ENCODE measurements at places on chromosomes 5 and 9. TPM values are rescaled to one million over a fixed set of nuclear protein-coding genes. Genes with fewer than 3 reads are reported as not detected.

The N4BP3 gene
- polyA plus RNA-seq: 4.7 TPM

The SPINK5 gene
- polyA plus RNA-seq: 0.11 TPM

The MAMDC4 gene
- 10.8 TPM for polyA plus RNA-seq

The CDC20B gene
- polyA plus RNA-seq: not detected

The WNK2 gene
- polyA plus RNA-seq: 1.8 TPM

The KIAA1958 gene
- polyA plus RNA-seq: 5.9 TPM

The PCDHB16 gene
- not detected for polyA plus RNA-seq

The AP3S1 gene
- polyA plus RNA-seq: 86.1 TPM

The GTF2H2C gene
- polyA plus RNA-seq: 71.3 TPM

The ELOVL7 gene
- 6.9 TPM for polyA plus RNA-seq

GRCh38 chr9:35548571-35548970 lies 56.5 kb upstream of the TESK1 start:
- no peak overlapping the region for H3K27ac ChIP-seq
- no peak for DNase-seq
- no peaks in the 10 kb centered on the region for H3K27me3 ChIP-seq
- peaks cover 5% of the 10 kb centered on the region for H3K36me3 ChIP-seq

- H3K27ac ChIP-seq: no peak overlapping the region
- H3K27me3 ChIP-seq: no peaks in the 10 kb centered on the region
- no peak overlapping the region for H3K4me3 ChIP-seq
- H3K36me3 ChIP-seq: no peaks in the 10 kb centered on the region
- DNase-seq: peak; percentile 37
Measured at GRCh38 chr9:100602342-100602801, 24.5 kb downstream of the CAVIN4 start.

- H3K27ac ChIP-seq: no peak overlapping the region
- no peaks in the 10 kb centered on the region for H3K36me3 ChIP-seq
- no peak overlapping the region for H3K4me3 ChIP-seq
- no peaks in the 10 kb centered on the region for H3K27me3 ChIP-seq
- no peaks in the 10 kb centered on the region for H3K4me1 ChIP-seq
- DNase-seq: no peak
Measured at GRCh38 chr9:114371973-114372917, 15.5 kb downstream of the AKNA start.

GRCh38 chr5:151243564-151243963 lies 9.4 kb upstream of the GM2A start:
- peaks cover under 1% of the 10 kb centered on the region for H3K4me1 ChIP-seq
- DNase-seq: no peak
- no peak overlapping the region for H3K4me3 ChIP-seq

DNA sequence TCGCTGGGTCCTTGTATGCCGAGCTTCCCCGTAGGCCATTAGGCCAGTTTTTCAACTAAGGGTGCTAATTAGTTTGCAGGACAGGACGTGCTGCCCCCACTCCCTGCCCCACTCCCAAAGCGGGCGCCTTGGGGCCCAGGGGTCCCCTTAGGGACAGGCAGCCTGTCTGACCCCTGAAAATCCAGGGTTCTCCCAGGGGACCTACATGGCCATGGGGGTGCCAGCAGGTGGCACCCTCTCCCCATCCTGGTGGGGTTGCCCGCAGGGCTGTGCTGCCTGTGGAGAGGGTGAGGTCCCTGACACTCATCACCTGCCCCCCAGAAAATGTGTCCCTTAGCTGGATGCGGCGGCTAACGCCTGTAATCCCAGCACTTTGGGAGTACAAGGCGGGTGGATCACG lies 8.5 kb upstream of the CCDC187 start:
- no peak overlapping the region for H3K4me3 ChIP-seq
- H3K27ac ChIP-seq: no peak overlapping the region
- H3K36me3 ChIP-seq: no peaks in the 10 kb centered on the region
- H3K27me3 ChIP-seq: no peaks in the 10 kb centered on the region
- DNase-seq: peak; percentile 58
- peaks cover 32% of the 10 kb centered on the region for H3K4me1 ChIP-seq

DNA sequence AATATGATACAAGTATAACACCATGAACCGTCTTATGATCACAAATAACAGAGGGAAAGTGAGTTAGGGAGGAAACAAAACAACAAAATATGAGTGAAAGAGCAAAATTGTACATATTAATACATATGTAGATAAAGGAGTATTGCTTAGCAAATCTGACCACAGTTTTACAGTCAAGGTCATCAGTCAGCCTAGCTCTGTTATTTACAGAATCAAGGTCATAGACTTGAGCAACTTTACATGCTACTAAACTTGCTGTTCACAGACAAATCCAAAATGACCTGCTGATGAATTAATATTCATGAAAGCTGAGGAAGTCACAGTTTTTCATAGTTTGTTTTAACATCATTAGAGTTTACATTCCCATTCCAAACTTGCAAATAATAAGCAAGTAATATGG lies 1387.7 kb upstream of the ACO1 start:
- no peak overlapping the region for H3K4me3 ChIP-seq
- no peaks in the 10 kb centered on the region for H3K4me1 ChIP-seq
- no peak for DNase-seq
- H3K36me3 ChIP-seq: no peaks in the 10 kb centered on the region
- no peaks in the 10 kb centered on the region for H3K27me3 ChIP-seq
- no peak overlapping the region for H3K27ac ChIP-seq

- H3K27ac ChIP-seq: no peak overlapping the region
- no peaks in the 10 kb centered on the region for H3K4me1 ChIP-seq
- no peak for DNase-seq
- no peak overlapping the region for H3K4me3 ChIP-seq
- H3K36me3 ChIP-seq: no peaks in the 10 kb centered on the region
Measured at GRCh38 chr9:84667571-84668195, 1.8 kb upstream of the NTRK2 start.

GRCh38 chr5:92504346-92504745 lies 1076.7 kb downstream of the NR2F1-AS1 start:
- H3K36me3 ChIP-seq: no peaks in the 10 kb centered on the region
- no peak overlapping the region for H3K27ac ChIP-seq
- H3K27me3 ChIP-seq: no peaks in the 10 kb centered on the region
- H3K4me3 ChIP-seq: no peak overlapping the region
- no peak for DNase-seq

- H3K27me3 ChIP-seq: no peaks in the 10 kb centered on the region
- peak; percentile 49 for DNase-seq
- no peak overlapping the region for H3K4me3 ChIP-seq
- H3K36me3 ChIP-seq: no peaks in the 10 kb centered on the region
Measured at GRCh38 chr5:44536650-44537260, 147.5 kb upstream of the FGF10 start.

- H3K4me3 ChIP-seq: no peak overlapping the region
- DNase-seq: no peak
- H3K36me3 ChIP-seq: peaks cover 25% of the 10 kb centered on the region
- H3K27me3 ChIP-seq: no peaks in the 10 kb centered on the region
- no peaks in the 10 kb centered on the region for H3K4me1 ChIP-seq
Measured at GRCh38 chr5:94707359-94707758, 88.9 kb downstream of the SLF1 start.

DNA sequence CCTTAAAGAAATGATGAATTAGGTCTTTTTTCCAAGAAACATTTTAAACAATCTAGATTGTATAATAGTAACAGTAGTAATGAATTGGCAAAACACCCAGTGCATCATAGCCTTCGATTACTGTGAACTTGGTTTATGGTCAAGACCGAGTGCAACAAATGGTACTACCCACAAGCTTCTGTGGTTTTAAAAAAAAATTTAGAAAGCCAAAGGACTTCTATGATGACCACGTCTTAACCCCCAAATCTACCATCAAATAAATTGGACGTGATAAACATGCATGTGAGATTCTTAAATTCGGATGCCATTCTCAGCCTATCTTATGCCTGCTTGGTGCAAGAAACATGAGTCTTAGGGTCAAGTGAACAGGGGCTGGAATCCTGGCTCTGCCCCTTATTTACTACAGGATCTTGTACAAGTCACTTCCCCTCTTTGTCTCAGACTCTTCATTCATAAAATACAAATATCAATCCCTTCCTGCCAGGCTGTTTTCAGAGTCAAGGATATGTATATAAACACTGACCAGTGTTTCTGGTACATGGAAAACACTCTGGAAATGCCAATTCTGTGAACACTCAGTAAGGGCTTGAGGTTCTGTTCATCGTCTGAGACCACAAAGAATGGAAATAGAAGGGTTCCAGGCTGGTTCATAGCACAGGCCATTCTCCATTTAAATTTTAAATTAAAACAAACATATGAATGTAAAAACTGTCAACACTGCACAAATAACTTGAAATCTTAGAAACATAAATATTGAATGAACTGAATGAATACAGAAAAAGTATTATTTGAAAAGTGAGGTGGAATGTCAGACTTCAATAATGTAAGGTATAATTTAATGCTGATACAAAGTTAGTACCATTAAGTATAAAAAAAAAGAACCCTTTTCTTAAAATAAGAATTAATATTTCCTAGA lies 107.8 kb downstream of the NR6A1 start:
- no peaks in the 10 kb centered on the region for H3K4me1 ChIP-seq
- no peaks in the 10 kb centered on the region for H3K36me3 ChIP-seq
- H3K27me3 ChIP-seq: no peaks in the 10 kb centered on the region

- no peak for DNase-seq
- H3K4me1 ChIP-seq: peaks cover 4% of the 10 kb centered on the region
- no peak overlapping the region for H3K27ac ChIP-seq
- no peak overlapping the region for H3K4me3 ChIP-seq
- H3K27me3 ChIP-seq: peaks cover 10% of the 10 kb centered on the region
Measured at GRCh38 chr9:107933097-107933496, 443.5 kb upstream of the KLF4 start.

- H3K4me1 ChIP-seq: no peaks in the 10 kb centered on the region
- DNase-seq: no peak
- no peaks in the 10 kb centered on the region for H3K27me3 ChIP-seq
Measured at GRCh38 chr5:51684794-51685355, 301.6 kb downstream of the ISL1 start.

DNA sequence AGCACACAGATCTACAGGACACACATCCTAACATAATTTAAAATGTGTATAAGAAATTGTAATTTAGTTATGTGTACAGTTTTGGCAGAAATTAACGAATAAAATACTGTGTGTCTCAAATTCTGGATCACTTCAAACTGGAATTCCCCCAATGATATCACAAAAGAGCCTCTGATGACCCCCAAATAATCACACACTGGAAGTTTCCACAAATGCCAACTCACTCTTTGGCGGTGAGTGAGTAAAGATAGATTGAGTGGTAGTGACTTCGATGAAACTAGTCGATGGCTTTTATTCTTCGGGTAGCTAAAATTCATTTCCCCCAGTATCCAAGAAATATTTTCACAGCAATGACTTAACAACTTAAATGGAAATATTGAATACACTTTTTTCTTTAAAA lies 2.2 kb downstream of the ZNF366 start:
- H3K36me3 ChIP-seq: no peaks in the 10 kb centered on the region
- H3K4me3 ChIP-seq: no peak overlapping the region

- H3K27ac ChIP-seq: no peak overlapping the region
- H3K4me3 ChIP-seq: no peak overlapping the region
- no peaks in the 10 kb centered on the region for H3K27me3 ChIP-seq
- no peaks in the 10 kb centered on the region for H3K36me3 ChIP-seq
- H3K4me1 ChIP-seq: no peaks in the 10 kb centered on the region
Measured at GRCh38 chr5:167634432-167634831, 657.0 kb upstream of the WWC1 start.

- no peak overlapping the region for H3K27ac ChIP-seq
- no peaks in the 10 kb centered on the region for H3K36me3 ChIP-seq
- H3K4me3 ChIP-seq: no peak overlapping the region
- H3K27me3 ChIP-seq: peaks cover 6% of the 10 kb centered on the region
- DNase-seq: no peak
- no peaks in the 10 kb centered on the region for H3K4me1 ChIP-seq
Measured at GRCh38 chr9:36866840-36867239, 167.2 kb downstream of the PAX5 start.

GRCh38 chr9:70617033-70617828 lies 202.8 kb upstream of the KLF9 start:
- H3K4me3 ChIP-seq: no peak overlapping the region
- DNase-seq: no peak
- no peaks in the 10 kb centered on the region for H3K4me1 ChIP-seq
- no peaks in the 10 kb centered on the region for H3K36me3 ChIP-seq

GRCh38 chr5:109016300-109016699 lies 268.6 kb downstream of the FER start:
- no peak overlapping the region for H3K4me3 ChIP-seq
- H3K27ac ChIP-seq: no peak overlapping the region
- H3K36me3 ChIP-seq: no peaks in the 10 kb centered on the region
- no peaks in the 10 kb centered on the region for H3K4me1 ChIP-seq

- no peaks in the 10 kb centered on the region for H3K27me3 ChIP-seq
- no peaks in the 10 kb centered on the region for H3K4me1 ChIP-seq
- H3K36me3 ChIP-seq: no peaks in the 10 kb centered on the region
- H3K4me3 ChIP-seq: no peak overlapping the region
- DNase-seq: no peak
Measured at GRCh38 chr5:166767858-166768257, 1523.6 kb upstream of the WWC1 start.

DNA sequence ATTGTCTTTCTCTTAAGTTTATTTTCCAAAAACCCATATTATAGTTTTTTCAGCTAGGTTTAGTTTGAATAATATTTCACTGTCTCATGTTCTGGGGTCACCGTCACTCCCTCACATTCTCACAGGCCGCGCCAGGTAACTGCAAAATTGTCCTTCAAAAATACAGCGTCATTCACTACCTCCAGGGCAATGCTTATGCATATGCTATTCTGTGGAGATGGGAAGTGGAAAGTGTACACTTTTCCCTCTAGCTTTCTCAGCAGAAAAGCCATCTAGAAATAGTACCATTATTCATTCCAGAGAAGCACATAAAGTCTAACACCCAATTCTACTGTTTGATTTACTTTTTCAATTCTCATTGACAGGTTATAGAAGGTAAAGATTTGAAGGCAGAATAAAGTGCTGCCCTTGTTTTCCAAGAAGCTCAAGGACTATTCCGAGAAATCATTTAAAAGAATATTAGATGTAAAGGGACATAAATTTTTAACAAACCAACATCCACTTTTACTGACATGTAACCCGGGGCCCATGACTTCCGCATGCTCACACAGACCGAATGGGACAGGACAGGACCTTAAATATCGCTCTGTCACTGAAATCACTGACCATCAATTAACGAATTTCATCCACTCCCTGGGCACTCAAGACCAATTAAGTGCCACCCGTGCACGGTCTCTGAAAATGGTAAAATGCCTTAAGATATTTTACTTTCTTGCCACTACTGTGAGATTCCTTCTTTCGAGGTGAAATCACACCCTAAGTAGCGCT lies 720 bp downstream of the NUDT12 start:
- H3K27me3 ChIP-seq: no peaks in the 10 kb centered on the region
- peak; percentile 11 for DNase-seq
- peaks cover 6% of the 10 kb centered on the region for H3K36me3 ChIP-seq
- H3K4me1 ChIP-seq: peaks cover 7% of the 10 kb centered on the region
- peak overlapping the region; percentile 91 for H3K27ac ChIP-seq
